ENCODE measurements at places on chromosomes 7 and 10.
A peak's percentile ranks its signal among the peaks of the same experiment; 100 is the strongest.

GRCh38 chr7:69922026-69922803, 323.9 kb downstream of the AUTS2 start:
- no peak for DNase-seq

DNA sequence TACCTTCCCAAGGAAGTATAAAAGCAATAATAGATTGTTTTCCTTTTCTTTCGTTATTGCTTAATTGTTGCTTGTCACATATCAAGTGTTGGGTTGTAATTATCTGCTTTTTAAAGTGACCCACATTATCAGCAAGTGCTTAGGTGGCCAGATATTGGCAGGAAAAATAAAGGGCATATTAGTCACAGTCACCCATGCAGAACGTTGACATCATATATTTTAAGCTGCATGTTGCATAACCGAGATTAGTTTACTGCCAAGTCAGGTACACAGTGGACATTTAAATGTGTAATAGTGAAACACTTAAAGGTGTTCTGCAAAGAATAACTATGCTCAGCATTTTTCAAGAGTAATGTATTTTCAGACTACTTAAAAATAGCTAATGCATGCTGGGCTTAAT, 11.4 kb downstream of the NEBL start:
- no peak for DNase-seq

GRCh38 chr10:12351889-12352288, 2.5 kb downstream of the CAMK1D start:
- no peak for DNase-seq

DNA sequence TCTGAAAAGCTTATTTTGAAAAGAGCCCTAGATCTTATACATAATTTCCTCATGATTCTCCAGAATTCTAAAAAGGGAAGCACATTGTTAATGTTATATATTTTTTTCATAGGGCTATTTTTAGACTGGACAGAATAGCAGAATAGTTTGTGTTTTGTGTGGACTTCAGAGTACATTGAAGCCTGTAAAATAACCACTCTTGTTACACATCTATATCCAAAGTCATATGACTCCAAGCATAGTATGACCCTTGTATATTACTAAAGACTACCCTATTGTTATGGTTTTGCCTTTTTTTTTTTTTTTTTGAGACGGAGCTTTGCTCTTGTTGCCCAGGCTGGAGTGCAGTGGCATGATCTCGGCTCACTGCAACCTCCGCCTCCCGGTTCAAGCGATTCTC, 26.1 kb upstream of the FIS1 start:
- DNase-seq = no peak

DNA sequence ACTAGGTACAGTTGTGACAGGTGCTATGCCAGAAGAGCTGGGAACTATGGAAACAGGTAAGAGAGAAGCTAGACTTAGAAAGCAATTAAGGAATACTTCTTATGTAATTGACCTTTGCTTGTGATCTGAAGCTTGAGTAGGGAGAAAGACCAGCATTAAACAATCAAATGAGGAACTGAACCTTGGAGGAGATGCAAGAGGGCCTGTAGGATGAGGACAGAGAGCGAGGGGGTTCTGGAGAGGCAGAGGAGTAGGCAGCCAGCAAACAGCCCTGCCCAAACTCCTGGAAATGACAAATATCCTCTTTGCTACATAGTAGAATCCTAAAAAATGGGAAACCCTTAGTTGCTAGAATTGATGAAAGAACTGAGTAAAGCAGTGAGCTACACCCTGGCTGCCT, 41.6 kb upstream of the FAM204A start:
- DNase-seq = no peak

- DNase-seq = no peak
Measured at GRCh38 chr10:80158598-80159127, 26.1 kb downstream of the PLAC9 start.

GRCh38 chr10:18713077-18713476, 53.8 kb downstream of the ARL5B start:
- no peak for DNase-seq

GRCh38 chr7:116171094-116171493, 39.2 kb upstream of the TES start:
- DNase-seq = no peak

- DNase-seq = no peak
Measured at GRCh38 chr10:31098046-31098445, 66.4 kb upstream of the ZNF438 start.

- no peak for DNase-seq
Measured at GRCh38 chr10:61452151-61452651, 980 bp downstream of the TMEM26 start.

- DNase-seq = no peak
Measured at GRCh38 chr7:103856929-103857328, 132.5 kb downstream of the RELN start.

GRCh38 chr7:50153148-50153547, 60.1 kb upstream of the ZPBP start:
- DNase-seq = no peak

DNA sequence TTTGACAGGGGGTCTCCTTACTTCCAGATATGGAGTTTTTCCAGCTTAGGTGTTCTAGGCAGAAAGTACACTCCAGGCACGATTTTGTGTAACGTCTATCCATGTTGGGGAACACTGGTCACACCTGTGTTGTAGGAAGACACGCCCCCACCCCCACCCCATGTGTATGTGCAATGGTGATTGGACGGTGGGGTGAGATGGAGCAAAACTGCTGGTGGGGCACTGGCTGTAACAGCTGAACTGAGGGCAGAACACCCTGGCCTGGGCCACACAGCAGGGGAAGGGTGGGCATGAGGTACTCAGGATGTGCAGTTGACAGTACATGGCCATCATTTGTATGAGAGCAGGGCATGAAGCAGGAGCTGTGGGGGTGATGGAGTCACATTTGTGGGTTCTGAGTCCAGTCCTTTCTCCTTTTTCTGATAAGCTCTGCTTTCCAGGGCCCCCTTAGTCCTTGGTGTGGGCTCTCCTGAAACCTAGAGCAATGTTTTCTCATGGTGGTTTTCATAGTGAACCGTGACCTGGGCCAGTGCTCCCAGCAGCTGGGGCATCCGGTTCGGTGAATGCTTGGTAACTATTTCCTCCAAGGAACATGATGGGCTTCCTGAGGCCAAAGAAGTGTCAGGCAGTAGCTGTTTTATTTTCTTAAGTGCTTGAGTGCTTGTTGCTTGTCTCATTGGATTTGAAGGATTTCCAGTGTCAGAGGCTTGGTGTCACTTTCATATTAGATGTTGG, 63.4 kb upstream of the AQP1 start:
- no peak for DNase-seq

- no peak for DNase-seq
Measured at GRCh38 chr7:111852081-111852480, 289.8 kb upstream of the IMMP2L start.

DNA sequence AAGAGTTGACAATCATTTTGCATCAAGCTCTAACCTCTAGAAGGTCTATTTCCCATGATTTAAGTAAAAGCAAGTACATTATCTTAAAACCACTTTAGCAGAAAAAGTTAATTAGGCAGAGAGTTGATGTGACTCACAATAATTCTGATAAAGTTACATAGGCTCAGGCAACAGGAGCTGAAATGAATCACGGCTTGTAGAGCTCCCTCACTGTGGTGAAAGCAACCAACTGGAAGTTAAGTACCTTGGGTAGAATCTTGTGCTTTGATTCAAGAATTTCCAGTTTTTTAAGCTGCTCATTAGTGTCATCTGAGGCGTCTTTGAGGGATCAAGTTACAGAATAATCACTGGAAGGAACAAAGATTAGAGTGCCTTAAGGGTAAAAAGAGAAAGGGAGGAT, 68.9 kb upstream of the NFE2L3 start:
- DNase-seq = no peak

DNA sequence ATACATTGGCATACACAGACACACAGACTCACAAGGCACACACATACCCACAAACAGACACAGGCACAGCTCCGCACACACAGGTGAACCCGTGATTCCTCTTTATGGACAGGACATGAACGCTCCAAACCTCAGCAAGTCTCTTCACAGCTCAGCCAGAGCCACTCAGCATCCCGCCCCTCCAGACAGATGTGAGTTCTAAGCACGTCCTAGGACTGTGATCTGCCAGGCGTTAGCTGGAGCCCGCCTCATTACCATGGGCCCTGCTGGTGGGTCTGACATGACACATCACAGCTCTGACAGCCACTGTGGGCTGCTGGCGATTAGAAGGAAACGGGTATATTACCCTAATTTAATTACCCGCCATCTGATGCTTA, 176.7 kb upstream of the PPP2R2D start:
- DNase-seq = no peak

DNA sequence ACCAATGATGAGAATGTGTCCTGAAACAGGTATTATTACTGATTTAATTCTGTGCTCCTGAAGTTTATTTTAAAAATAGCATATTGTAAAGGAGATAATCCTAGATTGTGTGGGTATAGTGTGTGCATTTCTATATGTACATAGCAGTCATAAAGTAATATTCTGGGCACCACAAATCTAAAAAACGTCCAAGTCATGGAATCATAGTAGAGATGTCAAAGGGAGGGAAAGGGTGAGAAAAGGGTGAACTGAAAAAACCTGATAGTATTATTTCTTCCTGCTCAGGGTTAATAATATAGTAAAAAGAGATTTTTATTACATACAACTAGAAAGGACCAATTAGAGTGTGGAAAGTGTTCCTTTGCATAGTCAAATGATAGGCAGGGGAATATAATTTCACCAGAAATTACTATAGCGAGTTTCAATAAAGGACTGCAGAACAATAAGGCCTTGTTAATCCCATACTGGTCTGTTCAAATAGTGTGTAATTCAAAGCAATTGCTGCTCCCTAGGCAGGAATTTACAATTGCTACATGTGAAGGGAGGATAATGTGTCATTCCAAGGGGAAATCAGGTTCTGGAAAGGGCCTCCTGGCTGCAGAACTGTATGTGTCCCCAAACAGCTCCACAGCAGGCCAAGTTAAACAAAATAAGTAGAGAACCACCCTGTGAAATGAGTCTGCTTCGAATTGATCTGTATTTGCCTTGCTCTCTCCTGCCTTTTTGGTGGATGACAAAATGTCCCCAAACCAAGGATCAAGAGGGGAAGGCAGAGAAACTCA, 42.5 kb upstream of the KMT2E start:
- no peak for DNase-seq

- DNase-seq = no peak
Measured at GRCh38 chr10:85098835-85099521, 770.6 kb downstream of the CCSER2 start.

- peak; percentile 83 for DNase-seq
Measured at GRCh38 chr7:92633211-92633906, 43.2 kb upstream of the FAM133B start.

DNA sequence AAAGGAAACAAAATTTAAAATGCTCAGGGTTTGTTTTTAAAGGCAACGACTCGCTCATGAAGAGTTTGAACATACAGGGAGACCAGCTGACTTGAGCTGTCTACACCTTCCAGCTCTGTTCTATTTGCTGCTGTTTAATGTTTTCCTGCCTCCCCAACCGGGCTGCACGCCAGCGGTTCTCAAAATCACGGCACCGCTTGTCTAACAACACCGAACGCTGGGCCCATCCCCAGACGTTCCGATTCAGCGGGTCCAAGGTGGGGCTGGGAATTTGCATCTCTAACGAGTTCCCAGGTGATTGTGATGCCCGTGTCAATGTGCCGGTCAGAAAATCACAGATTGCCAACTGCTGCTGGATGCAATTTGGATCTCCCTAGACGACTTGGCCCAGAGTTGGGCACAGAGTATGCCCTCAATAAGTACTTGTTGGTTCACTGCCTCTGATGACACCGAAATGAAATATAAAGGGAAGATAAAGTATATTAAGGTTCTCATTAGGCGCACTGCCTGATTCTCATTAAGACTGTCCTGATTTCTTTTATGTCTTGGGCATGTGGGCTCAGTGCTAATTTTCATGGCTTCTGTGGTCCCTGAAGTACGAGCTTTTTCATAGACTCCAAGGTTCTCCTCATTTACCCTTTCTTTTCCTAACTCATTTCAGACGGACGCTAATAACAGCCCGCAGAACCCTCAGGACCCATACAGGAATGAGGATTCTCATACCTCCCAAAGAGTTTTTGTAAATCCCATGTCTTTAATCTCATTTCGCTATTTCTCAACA, 28.5 kb downstream of the CELF2 start:
- DNase-seq = no peak

DNA sequence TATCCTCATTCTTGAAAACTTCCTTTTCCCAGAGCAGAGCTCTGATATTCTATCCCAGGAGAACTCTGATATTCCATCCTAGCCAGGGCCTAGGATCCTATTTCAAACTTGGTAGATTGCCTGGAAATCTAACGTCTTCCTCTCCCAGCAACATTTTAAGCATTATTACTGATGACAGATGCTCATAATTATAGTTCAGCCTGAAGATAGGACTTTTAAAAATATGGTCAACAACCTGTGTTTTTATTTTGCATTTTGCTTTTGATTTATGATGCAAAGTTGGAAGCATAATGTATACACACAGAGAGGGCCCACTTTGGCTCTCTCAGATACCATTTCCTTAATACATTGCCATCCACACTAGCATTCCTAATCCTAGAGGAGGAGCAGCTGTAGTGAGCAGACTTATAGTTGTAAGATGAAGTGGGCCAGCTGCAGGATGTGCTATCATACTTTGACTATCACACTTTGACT, 457.4 kb upstream of the TPK1 start:
- no peak for DNase-seq

DNA sequence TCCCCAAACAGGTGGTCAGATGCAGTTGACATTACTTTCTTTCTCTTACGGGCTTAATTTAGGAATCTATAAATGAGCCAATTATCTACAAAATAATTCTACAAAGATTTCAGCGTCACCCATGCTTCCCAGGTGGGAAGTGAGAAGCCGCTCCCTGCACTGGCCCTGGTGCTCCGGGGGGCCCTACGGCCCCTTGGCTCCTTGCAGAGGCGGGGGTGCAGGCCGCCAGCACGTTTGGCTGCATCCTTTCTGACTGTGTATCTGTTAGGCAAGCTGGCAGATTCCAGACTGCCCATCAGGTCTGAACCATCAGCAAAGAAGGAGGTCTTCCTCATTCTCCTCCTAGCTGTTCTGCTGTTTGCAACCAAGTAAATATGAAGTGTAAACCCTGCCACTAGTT, 16.3 kb downstream of the VWC2 start:
- DNase-seq = no peak

- no peak for DNase-seq
Measured at GRCh38 chr7:101728128-101728527, 89.3 kb upstream of the CUX1 start.

DNA sequence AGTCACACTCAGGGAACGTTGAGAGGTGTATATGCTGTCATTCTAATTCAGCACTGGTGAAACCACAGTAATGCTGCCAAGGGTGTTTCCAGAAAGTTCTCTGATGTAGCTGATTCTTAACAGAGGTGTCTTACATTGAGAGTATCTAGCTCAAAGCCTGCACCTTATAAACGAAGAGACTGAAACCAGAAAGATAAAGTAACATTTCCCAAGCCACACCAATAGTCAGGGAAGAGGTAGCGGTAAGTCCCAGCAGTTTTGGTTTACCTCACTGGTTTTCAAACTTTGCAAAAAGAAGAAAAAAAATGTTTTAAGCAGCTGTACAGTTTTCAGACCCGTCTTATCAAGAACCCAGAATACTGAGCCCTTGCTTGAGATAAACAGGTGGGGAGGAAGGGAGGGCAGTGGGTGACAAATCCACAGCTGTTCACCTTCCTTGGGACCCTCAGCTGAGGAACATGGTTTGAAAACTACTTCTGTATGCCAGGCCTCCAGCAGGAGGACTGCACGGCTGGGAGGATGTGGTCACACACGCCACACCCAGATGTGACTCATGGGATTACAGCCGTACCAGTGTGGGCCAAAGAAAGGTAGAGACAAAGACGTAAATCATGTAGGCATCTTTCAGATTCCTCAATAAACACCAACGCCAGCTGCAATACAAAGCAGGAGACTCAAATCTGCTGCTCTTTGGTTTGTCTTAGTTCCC, 63.9 kb upstream of the GSDME start:
- DNase-seq = peak; percentile 90

Data from activated CD4-positive, alpha-beta T cell treated with anti-CD3 and anti-CD28 coated beads, Interleukin-2, Interleukin-4, amounts not matched to agents 100 ng/mL and 50 ng/mL, durations not matched to agents 16 hours and 8 hours (primary cell).